ENCODE measurements at places on chromosomes 3 and 15.
A peak's percentile ranks its signal among the peaks of the same experiment; 100 is the strongest.

- DNase-seq = no peak
Observed at GRCh38 chr3:102235679-102236078, 199.1 kb upstream of the ZPLD1 start.

- DNase-seq = no peak
Observed at GRCh38 chr3:110139048-110139447, 801.7 kb upstream of the DPPA4 start.

- peak; percentile 85 for DNase-seq
Observed at GRCh38 chr3:112635674-112636073, 5.3 kb downstream of the CCDC80 start.

DNA sequence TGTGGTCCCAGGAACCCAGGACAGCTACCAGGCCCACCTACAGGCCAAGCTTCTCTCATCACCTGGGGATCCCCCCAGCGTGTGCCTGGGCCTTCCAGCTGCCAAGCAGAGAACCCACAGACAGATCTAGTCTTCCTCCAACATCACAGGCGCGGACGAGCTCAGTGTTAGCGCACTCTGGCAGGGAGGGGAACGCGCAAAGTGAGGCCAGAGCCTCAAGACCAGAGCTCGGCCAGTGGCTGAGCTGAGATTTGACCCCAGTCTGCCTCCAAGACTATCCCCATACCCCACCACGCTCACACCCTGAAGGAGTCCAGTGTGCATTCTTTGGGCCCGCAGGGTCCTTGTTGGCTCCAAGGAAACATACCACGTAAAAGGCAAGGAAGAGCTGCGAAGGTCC is 5.1 kb downstream of the MFGE8 start:
- no peak for DNase-seq

All from uterus (tissue), 4 donors.